ENCODE measurements at places on chromosomes 13 and 19. TPM values are rescaled to one million over a fixed set of nuclear protein-coding genes. Genes with fewer than 3 reads are reported as not detected.
A peak's percentile ranks its signal among the peaks of the same experiment; 100 is the strongest.

DNA sequence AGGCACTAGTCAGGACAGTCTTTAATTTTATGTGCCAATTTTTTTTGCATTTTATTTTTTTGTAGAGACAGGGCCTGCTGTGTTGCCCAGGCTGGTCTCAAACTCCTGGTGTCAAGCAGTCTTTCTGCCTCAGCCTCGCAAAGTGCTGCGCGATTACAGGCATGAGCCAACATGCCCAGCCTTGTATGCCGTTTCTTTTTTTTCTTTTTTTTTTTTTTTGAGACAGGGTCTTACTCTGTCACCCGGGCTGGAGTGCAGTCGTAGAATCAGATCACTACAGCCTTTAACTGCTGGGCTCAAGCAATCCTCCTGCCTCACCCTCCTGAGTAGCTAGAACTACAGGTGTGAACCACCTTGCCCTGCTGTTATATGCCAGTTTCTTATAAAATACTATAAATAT, 26.4 kb downstream of the BORA start:
- DNase-seq = no peak

- no peak for DNase-seq
Measured at GRCh38 chr13:75399168-75399878, 82.6 kb downstream of the TBC1D4 start.

- DNase-seq = peak; percentile 77
Measured at GRCh38 chr19:38229585-38230073, 5.6 kb upstream of the DPF1 start.

DNA sequence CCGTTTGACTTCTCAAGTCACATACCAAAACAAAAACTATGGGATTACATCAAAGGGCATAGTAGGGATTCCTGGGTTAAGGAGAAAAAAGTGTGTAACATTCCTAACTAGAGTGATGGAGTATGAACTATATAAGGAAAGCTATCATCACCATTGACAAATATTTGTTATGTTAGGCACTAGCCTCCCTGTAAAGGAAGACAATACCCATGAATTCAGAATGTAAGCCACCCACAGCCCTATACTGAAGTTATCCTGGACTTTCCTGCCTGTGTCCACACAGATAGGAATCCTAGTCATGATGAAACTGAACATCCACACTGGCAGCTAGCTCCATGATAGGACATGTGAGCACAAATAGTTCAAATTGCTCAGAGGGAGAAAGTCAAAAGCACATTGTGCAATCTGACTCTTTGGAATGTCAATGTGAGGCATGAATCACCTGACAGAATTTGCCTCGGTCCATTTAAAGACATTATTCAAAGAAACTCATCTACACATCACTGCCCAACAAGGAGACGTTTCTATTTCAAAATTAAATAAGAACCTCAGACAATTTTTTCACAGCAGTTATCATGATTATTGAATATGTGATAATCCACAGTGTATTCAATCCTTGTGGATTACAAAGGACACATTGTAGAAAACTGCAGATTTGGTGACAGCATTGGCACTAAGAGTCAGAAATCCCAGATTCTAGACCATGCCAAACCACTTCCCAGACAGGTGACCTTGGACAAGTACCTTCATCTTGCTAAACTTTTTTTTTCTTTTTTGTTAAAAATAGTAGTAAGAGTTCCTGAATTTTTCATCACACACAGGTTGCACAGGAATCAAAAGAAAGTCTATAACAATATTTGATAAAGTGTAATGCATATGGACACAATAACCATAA, 529.3 kb downstream of the IRS2 start:
- DNase-seq = peak; percentile 42

CALR3 gene
- not detected for total RNA-seq

DNA sequence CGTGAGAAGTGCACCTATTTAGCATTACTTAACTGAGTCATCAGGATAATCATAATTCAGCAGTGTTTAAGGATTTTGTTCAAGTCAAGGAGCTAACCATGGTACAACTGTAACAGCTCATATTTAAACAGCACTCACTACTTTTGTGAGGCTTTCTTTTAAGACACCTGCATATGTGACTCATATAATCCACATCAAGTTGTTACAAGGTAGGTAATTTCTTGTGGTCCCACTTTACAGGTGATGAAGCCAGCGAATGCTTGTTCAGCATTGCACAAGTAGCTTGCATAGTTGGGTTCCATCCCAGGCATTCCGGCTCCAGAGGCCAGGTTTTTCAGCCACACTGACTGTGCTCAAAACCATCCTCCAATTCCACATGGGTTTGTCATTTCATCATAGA, 569.2 kb downstream of the MYO16 start:
- peak; percentile 6 for DNase-seq

DNA sequence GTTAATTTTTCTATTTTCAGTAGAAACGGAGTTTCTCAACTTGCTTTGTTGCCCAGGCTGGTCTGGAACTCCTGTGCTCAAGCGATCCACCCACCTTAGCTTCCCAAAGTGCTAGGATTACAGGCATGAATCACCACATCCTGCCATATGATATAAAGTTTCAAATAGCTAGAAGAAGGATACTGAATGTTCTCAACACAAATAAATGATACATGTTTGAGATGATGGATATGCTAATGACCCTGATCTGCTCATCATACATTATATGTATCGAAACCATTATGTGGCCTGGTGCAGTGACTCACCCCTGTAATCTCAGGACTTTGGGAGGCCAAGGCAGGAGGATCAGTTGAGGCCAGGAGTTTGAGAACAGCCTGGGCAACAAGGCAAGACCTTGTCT, 11.5 kb downstream of the CIB3 start:
- peak; percentile 38 for DNase-seq

- DNase-seq = no peak
Measured at GRCh38 chr13:48404952-48405351, 8.0 kb downstream of the LPAR6 start.

GRCh38 chr19:18433735-18434398, 4.1 kb downstream of the ISYNA1 start:
- DNase-seq = no peak

All from endothelial cell of umbilical vein (primary cell).